Esophagus squamous epithelium (tissue), 5 donors: ENCODE measurements at places on chromosomes 2 and 18. TPM values are rescaled to one million over a fixed set of nuclear protein-coding genes. Genes with fewer than 3 reads are reported as not detected.

DNA sequence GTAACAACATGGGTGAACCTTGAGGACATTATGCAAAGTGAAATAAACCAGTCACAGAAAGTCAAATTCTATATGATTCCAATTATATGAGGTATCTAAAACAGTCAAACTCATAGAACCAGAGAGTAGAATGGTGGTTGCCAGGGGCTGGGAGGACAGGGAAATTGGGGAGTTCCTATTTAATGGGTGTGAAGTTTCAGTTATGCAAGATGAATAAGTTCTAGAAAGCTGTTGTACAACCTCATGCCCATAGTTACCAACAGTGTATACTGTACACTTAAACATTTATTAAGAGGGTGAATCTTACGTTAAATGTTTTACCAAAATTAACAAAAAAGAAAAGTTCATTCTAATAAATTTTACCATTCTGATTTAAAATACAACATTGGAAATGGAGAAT is 92.7 kb upstream of the WDSUB1 start:
- peaks cover 9% of the 10 kb centered on the region for H3K36me3 ChIP-seq
- no peak overlapping the region for H3K4me3 ChIP-seq
- no peak for DNase-seq
- no peaks in the 10 kb centered on the region for H3K27me3 ChIP-seq
- H3K27ac ChIP-seq: no peak overlapping the region

DNA sequence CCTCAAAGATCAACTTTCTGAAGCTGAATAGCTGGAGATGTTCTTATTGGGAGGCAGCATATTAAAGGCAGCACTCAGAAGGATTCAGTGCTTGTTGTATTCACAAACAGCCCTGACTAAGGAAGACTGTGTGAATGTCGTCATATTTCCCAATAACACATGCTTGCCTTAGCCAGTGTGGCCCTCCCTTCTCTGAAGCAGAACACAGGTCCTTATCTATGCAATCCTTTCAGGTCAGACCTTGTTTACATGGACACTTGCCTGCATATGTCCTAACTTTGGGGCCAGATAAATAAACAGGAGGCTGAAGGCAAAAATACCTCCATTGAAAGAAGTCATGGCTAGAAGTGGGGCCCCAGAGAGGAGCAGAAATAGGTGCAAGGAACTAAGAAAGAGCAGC is 97.2 kb downstream of the SLC4A3 start:
- H3K27ac ChIP-seq: no peak overlapping the region
- H3K4me3 ChIP-seq: no peak overlapping the region
- no peaks in the 10 kb centered on the region for H3K36me3 ChIP-seq

GRCh38 chr2:168679741-168680310 is 122.6 kb upstream of the NOSTRIN start:
- DNase-seq: no peak
- H3K4me3 ChIP-seq: no peak overlapping the region
- H3K27ac ChIP-seq: no peak overlapping the region

- no peak for DNase-seq
- H3K27ac ChIP-seq: no peak overlapping the region
- no peaks in the 10 kb centered on the region for H3K4me1 ChIP-seq
- H3K4me3 ChIP-seq: no peak overlapping the region
Measured at GRCh38 chr2:80050246-80050645, 254.3 kb downstream of the LRRTM1 start.

- no peaks in the 10 kb centered on the region for H3K27me3 ChIP-seq
- peak overlapping the region; percentile 75 for H3K27ac ChIP-seq
- no peaks in the 10 kb centered on the region for H3K36me3 ChIP-seq
- H3K4me3 ChIP-seq: no peak overlapping the region
- DNase-seq: no peak
Measured at GRCh38 chr2:168524005-168524404, 67.9 kb downstream of the CERS6 start.

- DNase-seq: no peak
- no peaks in the 10 kb centered on the region for H3K36me3 ChIP-seq
- H3K27ac ChIP-seq: no peak overlapping the region
Measured at GRCh38 chr2:238912916-238913875, 65.3 kb downstream of the TWIST2 start.

DNA sequence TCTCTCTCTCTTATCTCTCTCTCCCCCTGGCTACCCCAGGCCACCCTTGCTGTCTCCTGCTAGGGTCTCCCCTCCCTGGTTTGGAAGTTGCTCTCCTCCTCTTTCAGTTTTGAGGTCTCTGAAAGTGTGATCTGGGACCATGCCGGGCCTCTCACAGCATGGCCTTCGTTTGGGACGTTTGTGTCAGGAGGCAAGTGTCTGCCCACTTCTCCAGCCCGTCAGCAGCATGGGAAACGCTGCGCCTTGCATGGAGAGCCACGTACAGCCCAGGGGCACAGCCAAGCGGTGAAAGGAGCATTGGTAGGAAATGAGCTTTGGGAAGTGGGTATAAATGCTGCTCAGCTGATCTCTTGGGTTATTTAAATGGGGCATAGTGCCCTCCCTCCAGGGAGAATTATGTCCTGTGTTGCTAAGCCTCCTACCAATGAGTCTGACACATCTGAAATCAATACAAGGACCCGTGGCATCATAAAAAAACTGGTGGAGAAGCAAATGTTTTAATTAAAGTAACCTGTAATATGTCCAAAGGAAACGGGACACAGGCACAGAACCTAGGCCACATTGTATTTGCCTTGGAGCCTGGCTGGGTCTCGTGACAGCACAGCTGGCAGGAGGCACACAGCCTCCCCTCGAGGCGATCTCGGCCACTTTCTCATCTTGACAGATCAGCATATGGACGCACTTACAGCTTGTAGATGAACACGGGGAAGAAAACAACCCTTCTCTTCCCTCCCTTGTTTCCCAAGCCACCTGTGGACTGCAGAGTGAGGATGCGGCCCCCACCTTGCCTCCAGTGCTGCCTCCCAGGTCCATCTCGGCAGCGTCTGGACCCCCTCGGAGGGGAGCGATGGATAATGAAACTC is 72.7 kb downstream of the SH3RF3 start:
- no peaks in the 10 kb centered on the region for H3K27me3 ChIP-seq
- no peaks in the 10 kb centered on the region for H3K36me3 ChIP-seq
- DNase-seq: no peak
- no peak overlapping the region for H3K4me3 ChIP-seq

DNA sequence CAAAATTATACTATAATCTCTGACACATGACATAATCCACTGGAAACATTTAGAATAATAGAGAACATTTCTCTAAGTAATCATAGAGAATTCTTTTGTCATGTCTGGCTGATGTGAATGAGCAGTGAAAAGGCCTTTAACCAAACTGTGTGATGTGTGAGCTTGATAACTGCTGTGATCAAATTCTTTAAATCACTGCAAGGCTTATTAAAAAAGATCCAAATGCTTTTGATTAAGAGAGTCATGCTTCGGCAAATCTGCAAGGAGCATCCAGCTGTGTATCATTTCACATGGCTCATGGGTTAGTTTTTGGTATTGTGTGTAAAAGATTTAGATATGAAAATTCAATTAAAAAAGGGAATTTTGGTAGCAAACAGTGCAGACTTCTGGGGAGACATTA is 58.6 kb upstream of the TFPI start:
- no peak overlapping the region for H3K4me3 ChIP-seq
- H3K4me1 ChIP-seq: no peaks in the 10 kb centered on the region
- no peak overlapping the region for H3K27ac ChIP-seq
- no peaks in the 10 kb centered on the region for H3K27me3 ChIP-seq
- DNase-seq: no peak
- no peaks in the 10 kb centered on the region for H3K36me3 ChIP-seq

DNA sequence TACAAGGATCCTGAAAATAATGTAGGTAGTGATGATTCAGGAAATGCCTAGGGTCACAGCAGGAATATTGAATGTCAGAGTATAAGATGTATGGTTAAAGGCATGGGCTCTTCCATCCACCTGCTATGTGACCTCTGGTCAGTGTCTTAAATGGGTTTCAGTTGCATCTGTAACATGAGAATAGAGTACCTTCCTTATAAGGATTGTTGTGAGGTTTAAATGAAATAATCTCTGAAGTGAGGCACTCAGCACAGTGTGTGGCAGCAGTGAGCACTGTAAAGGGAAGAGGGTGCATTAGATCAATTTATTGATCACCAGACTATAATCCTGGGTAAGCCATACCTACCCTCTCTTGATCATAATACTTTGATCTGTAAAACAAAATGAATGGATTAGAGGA is 319.1 kb downstream of the SLC4A3 start:
- H3K4me3 ChIP-seq: no peak overlapping the region
- H3K36me3 ChIP-seq: no peaks in the 10 kb centered on the region
- H3K27me3 ChIP-seq: no peaks in the 10 kb centered on the region

GRCh38 chr2:42618972-42619371 is 50.5 kb downstream of the MTA3 start:
- no peaks in the 10 kb centered on the region for H3K4me1 ChIP-seq
- H3K27me3 ChIP-seq: no peaks in the 10 kb centered on the region
- no peak overlapping the region for H3K4me3 ChIP-seq

DNA sequence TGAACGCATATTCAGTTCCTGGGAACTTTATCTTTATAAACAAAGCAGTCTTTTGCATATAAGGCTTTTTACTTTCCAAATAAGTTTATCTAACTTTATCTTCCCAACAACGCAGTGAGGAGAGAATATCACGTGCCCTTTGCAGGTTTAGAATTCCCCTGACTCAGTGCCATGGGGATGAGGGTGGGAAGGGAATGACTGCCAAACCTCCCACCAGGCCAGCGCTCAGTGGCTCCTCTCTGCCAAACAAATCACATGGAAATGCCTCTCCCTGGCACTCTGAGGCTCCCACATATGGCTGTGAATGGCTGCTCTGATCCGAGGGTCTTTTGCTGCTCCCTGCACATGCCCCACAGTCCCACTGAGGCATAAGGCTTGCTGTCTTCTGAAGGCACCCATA is 158.3 kb downstream of the DNAH6 start:
- H3K4me3 ChIP-seq: no peak overlapping the region
- DNase-seq: no peak
- no peaks in the 10 kb centered on the region for H3K36me3 ChIP-seq
- H3K4me1 ChIP-seq: no peaks in the 10 kb centered on the region
- no peak overlapping the region for H3K27ac ChIP-seq

GRCh38 chr2:183532514-183532913 is 408.3 kb downstream of the NUP35 start:
- H3K27me3 ChIP-seq: no peaks in the 10 kb centered on the region
- no peaks in the 10 kb centered on the region for H3K36me3 ChIP-seq
- DNase-seq: no peak

- H3K4me1 ChIP-seq: no peaks in the 10 kb centered on the region
- H3K4me3 ChIP-seq: no peak overlapping the region
- no peaks in the 10 kb centered on the region for H3K27me3 ChIP-seq
- no peak for DNase-seq
- H3K36me3 ChIP-seq: no peaks in the 10 kb centered on the region
Measured at GRCh38 chr2:88919087-88919738, 227.7 kb downstream of the RPIA start.

DNA sequence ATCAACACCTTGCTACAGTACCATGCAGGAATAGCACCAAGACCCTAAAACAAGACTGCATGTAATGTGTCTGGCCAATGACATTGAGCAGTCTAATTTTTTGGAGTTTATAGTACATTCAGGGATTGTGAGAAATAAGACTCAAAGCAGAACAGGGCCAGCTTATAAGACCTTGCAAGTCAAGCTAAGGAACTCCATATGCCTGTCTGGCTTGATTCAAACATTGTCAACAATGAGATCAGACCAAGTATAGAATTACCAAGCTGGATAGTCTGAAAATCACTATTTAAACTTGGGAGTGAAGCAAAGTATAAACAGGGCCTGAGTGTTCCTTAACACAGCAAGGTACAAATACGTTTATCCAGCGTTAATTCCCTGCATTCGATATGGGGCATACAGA is 370.9 kb downstream of the CNTNAP5 start:
- no peaks in the 10 kb centered on the region for H3K4me1 ChIP-seq
- no peak overlapping the region for H3K27ac ChIP-seq
- no peaks in the 10 kb centered on the region for H3K27me3 ChIP-seq

DNA sequence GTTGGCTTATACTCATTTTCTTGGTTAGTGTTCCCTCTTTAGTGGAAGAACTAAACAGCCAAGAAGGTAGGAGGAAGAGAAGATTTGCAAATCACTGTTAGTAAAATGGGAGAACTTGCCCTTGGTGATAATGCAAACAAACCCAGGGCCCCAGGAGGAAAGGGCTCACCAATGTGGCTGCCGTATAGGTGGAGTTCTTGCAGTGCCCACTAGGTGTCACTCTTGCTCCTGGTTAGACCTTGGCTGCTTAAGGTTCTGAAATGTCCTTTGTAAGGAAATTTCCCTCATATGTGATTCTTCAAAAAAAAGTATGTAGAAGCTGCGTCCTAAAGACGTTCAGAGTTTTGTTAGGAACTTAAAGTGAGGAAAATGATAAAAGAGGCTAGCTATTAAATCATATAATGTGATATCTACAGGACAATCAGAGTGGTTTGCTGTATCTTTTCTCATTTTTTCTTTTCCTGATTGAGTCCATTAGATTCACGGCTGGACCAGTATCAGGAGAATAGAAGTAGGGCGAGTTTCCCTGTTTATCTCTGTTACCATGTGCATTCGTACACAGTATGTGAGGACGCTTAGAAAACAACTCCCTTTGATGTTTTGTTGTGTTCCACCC is 48.6 kb downstream of the RPIA start:
- H3K4me1 ChIP-seq: peaks cover 25% of the 10 kb centered on the region
- no peak overlapping the region for H3K27ac ChIP-seq
- no peak for DNase-seq
- peaks cover 15% of the 10 kb centered on the region for H3K36me3 ChIP-seq
- H3K4me3 ChIP-seq: no peak overlapping the region

DNA sequence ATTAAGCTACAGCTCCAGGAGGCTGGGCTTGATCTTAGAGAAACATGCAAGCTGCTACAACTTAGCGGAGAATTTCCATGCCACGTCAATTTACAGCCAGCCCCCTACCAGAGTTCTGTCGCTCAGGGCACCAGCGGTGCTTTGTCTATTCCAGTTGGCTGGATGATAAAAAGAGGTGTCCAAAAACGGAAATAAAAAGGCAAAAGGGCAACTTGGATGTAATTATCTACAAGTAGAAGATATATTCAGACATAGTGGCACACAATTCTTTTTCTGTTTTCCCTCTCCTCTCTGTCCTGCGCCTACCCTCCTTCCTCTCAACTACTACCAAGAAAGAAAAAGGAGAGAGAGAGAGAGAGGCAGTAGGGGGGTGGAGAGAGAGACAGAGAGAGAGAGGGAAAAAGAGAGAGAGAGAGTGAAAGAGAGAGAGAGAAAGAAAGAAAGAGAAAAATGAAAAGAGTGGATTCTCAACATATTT is 363 bp upstream of the RFTN2 start:
- DNase-seq: no peak
- H3K36me3 ChIP-seq: no peaks in the 10 kb centered on the region
- peak overlapping the region; percentile 68 for H3K27ac ChIP-seq

- H3K27ac ChIP-seq: no peak overlapping the region
- no peak for DNase-seq
- no peaks in the 10 kb centered on the region for H3K27me3 ChIP-seq
- no peak overlapping the region for H3K4me3 ChIP-seq
- H3K4me1 ChIP-seq: no peaks in the 10 kb centered on the region
Measured at GRCh38 chr2:146634230-146635097, 1210.4 kb upstream of the ACVR2A start.

GRCh38 chr2:238915596-238915995 is 67.7 kb downstream of the TWIST2 start:
- no peaks in the 10 kb centered on the region for H3K4me1 ChIP-seq
- no peak overlapping the region for H3K27ac ChIP-seq
- H3K36me3 ChIP-seq: no peaks in the 10 kb centered on the region
- no peaks in the 10 kb centered on the region for H3K27me3 ChIP-seq
- DNase-seq: no peak

The RGPD4 gene
- total RNA-seq: not detected

The VRK2 gene
- 32.4 TPM for total RNA-seq

The SYT4 gene
- total RNA-seq: not detected

The APLF gene
- 9.5 TPM for total RNA-seq

The LRATD1 gene
- total RNA-seq: 46.3 TPM

The C18orf54 gene
- 0.34 TPM for total RNA-seq

The HOXD1 gene
- total RNA-seq: not detected

The NUP35 gene
- total RNA-seq: 13.6 TPM

The C2orf15 gene
- 0.76 TPM for total RNA-seq
